ENCODE measurements at places on chromosomes 3 and 15.

GRCh38 chr3:10447527-10448260 is 57.7 kb downstream of the ATP2B2 start:
- DNase-seq = peak; percentile 15

- no peak for DNase-seq
Measured at GRCh38 chr15:64023220-64023619, 23.1 kb downstream of the DAPK2 start.

GRCh38 chr3:44060164-44060563 is 181.5 kb upstream of the TOPAZ1 start:
- no peak for DNase-seq

DNA sequence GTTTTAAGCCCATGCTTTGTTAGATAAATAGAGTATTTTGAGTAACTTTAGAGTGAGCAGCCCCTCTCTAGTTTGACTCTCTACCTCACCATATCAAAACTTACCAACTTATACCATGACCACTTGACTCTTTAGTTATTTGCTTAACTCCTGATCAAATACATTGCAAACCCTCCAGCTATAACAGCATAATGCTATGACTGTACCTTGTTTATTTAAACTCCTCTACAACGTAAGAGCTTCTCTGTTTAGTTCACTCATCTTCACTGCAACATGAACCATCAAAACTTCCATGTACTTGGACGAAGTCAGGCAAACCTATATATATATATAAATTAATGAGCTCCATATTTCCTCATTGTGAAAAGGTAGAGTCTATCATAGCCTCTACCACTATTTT is 218.2 kb downstream of the DPH6 start:
- DNase-seq = no peak

DNA sequence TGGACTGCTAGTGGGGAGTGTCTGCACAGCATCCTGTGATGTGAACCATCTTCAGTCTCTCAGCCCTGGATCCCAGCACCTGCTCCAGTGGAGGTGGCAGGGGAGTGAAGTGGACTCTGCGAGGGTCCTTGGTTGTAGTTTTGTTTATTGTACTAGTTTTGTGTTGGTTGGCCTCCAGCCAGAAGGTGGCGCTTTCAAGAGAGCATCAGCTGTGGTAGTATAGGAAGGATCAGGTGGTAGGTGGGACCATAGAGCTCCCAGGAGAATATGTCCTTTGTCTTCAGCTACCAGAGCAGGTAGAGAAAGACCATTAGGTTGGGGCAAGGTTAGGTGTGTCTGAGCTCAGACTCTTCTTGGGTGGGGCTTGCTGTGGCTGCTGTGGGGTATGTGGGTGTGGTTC is 20.9 kb downstream of the NEK11 start:
- no peak for DNase-seq

DNA sequence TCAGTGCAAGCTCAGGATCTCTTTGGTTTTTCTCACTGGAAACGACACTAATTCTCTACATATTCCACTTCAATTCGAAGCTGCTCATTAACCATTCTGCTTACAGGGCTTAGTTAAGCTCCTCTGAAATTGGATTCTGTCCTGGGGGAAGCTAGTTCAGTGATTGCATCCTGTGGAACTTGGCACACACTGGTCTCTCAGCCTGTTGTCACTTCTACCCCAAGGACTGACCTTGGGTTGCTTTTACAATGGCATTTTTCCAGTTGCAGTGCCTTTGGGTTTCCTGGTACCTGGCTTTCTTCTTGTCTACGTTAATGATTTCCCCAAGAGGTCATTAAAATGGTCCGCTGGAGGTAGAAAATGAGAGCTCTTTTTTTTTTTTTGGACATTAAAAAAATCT is 33.3 kb upstream of the GABRB3 start:
- DNase-seq = no peak

GRCh38 chr15:60255390-60255789 is 142.4 kb downstream of the ANXA2 start:
- DNase-seq = no peak

- no peak for DNase-seq
Measured at GRCh38 chr3:196763179-196763578, 23.5 kb downstream of the PAK2 start.

DNA sequence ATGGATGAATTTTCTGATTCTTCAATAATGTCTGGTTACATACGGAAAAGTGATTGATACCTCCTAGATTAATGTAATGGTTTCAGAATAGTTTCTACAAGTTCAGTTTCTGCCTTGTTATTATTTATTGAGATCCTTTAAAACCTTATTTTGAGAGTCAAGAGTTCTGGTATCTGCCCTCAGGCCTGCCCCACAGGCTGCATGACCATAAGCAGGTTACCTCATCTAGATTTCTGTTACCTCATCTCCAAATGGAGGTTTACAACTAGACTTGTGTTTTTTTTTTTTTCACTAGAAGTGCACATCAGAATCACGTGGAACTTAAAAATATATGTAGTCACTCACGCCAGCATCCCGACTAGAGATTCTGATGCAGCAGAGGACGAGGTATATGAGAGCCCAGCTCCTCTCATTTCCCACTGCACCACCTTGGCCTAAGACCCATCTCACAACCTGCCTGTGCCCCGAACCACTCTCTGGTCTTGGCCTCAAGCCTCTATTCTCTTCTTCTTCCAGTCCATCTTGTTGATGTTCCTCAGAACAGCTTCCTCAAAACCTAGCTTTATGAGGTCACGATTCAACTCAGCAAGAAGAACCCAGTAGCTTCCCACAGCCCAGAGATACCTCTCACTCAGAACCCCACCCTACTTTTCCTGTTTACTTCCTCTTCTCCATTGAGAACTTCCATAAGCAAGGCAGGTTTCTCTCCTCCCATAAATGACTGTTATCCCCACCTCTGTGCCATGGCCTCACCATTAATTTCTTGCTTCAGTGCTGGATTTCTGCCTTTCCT is 353.4 kb downstream of the CHST2 start:
- DNase-seq = no peak

DNA sequence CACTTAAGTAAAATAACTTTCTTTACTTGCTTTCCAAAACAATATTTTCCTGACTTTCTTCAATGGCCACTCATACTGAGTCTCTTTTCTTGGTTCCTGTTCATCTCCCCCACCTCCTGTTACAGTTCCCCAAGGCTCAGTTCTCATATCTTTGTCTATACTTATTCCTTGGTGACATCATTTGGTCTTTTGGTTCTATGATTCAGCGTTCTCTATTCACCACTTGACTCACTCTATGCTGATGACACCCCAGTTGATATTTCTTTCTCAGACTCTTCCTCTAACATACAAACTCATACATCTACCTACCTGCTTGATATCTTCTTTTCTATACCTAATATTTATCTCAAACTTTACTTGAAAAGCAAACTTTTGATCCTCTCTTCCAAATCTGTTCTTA is 85.0 kb upstream of the P3H2 start:
- peak; percentile 57 for DNase-seq

DNA sequence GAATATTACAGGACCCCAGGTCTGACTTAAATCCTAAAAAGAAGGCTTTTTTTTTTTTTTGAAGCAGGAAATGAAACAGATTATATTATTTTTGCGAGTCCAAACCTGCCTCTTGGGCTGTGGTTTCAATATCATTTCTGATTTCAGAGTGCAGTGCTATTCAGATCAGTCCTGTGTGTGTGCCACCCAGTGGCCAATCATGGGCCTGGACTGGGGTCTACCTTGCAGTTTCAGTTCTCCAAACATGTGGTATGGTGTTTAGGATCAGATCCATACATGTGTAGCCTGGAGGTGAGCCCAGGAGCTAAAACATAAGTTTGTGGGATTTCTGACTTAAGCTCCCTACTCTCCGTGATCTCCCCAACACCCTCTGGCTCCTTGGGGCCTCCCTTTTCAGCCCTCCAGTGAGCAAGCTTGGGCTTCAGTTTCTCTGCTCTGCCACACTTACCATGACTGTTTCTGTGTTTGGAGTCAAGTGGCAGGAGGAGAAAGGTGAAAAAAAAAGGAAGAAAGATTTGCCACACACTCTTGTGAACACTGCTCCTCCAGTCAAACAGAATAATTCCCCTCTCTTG is 12.1 kb upstream of the THSD4 start:
- peak; percentile 61 for DNase-seq

DNA sequence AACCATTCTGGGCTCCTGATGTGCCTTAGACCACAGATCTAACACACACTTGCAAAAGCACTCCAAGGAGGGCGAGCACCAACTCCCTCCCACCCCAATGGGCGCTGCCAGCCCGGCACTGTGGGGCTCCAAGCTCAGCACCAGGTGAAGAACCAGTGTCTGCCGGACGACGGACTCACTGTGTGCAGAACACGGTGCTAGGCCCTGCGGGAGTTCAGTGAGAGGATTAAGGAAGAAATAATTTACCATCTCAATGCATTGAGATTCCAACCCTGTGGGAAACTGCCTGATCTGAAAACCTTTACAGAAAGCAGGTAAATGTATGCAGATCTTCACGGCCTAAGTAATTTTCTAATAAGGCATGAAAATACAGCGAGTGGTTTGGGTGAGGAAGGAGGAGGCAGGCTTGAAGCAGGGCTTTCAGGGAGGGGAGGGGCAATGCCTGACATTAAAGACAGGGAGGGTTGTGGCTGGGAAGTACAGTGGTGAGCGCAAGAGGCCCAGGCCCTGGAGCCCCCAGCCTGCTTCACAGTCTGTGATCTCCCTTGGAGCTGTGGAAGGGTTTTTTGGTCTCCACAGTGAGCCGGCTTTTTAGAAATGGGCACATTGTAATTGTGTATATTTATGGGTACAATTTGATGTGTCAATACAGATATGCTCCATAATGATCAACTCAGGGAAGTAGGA is 35.6 kb upstream of the CHRNB4 start:
- DNase-seq = no peak

- DNase-seq = peak; percentile 55
Measured at GRCh38 chr15:98658831-98659699, 10.7 kb downstream of the IGF1R start.

DNA sequence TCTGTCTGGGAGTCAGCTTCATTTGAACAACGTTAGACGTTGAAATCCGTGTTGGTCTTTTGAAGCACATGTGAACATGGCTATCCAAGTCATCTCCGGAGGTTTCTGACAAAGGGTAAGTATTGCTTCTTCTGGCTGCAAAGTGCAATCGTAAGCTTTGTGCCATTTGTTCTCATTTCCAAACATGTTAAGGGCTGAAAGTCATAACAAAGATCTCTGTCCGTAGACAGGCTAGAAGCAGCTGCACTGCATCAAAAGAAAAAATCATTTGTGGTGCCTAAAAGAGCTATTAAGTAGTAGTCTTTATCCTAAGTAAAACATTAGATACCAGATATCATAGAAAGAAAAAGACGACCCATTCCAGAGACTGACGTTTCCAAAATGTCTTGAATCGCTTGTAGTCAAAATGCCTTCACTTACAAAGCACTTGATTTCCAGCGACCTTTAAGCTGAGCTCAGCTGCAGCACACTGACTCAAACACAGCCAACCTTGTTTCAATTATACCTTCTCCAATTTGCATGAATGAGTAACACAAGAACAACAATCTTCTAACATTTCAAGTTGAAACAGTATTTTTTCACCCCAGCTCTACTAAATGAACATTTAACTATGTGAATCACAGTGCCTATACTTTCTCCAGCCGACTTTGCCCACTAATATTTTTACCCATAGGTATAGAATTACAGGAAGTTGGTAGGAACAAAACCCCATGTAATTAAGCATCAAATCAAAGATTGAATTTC is 76.6 kb downstream of the NEDD4 start:
- DNase-seq = peak; percentile 35

- DNase-seq = peak; percentile 67
Measured at GRCh38 chr15:44738340-44738984, 2.1 kb downstream of the TRIM69 start.

DNA sequence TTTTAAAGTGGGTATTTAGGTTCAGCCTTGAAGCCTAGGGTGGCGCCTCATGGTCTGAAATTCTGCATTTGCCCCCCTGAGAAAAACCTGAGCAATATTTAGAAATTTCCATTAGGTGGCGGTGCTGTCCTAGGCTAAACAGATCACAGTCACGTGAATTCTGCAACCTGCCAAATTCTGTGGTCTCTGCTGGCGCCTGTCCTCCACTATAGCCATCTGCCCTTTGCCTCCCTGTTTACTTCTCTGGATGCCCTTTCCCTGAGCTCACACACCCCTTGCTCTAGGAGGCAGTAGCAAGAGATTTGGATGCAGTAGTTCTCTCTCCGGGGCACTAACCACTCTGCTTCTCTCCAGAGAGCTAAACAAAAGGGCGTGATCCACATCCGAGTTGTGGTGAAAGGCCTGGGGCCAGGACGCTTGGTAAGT is 9.1 kb downstream of the MRPS11 start:
- DNase-seq = peak; percentile 69

GRCh38 chr3:9666704-9667445 is 17.6 kb downstream of the MTMR14 start:
- no peak for DNase-seq

- DNase-seq = no peak
Measured at GRCh38 chr3:124034844-124035152, 42.9 kb upstream of the ROPN1 start.

GRCh38 chr3:10504171-10505049 is 976 bp downstream of the ATP2B2 start:
- no peak for DNase-seq
